ENCODE measurements at places on chromosomes 2 and 18.

DNA sequence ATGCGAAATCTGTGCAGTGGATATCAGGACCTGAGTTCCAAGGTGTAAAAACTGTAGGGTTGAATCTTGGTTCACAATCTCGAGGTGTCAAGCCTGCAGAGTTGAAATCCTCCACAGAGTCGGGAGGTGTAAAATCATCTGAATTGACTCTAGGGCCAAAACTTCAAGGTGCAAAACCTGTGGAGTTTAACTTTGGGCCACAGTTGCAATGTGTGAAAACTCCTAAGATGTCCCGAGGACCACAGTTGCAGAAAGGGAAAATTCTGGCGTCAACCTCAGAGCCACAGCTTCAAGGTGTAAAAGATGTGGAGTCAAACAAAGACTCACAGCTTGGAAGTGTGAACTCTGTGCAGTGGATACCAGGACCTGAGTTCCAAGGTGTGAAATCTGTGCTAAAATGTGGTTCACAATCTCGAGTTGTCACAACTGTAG lies 9.8 kb upstream of the ZNF512 start:
- no peak for DNase-seq

DNA sequence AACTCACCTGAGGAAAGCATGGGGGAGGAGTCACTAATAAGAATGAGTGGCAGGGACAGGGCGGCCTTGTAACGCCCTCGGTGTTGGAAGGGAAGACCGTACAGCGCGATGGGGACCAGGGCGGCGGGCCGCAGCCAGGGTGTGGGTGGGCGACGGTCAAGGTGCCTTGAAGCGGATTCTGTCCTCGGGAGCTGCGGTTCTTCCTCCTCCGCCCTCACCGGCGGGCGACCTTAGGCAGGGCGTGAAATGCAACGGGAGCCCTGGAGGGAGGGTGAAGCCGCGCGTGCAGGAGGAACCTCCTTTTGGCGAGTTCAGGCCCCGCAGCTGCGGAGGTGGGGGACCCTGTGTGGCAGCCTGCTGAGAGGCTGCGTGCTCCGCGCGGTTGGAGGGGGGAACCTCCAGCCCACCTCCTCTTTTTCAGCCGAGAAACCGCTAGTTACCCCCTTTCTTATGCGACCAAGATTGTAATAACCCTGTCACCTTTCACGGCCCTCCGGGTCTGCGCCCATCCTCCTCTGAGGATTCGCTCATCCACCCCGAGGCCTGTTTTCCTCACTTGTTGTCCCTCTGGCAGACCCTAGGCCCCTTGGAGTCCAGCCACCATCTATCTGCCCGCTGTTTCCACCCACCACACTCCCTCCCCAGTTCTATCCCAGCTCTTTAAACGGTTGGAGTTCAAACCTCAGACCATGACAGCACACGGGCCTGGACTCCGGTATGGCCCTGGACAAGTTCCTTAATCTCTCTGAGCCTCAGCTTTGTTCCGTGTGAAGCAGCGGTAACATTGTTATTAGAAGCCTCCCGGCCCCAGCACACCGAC lies 823 bp upstream of the RNU2-63P start:
- DNase-seq: no peak

- DNase-seq: no peak
Observed at GRCh38 chr2:233248999-233249398, 2.5 kb upstream of the ATG16L1 start.

DNA sequence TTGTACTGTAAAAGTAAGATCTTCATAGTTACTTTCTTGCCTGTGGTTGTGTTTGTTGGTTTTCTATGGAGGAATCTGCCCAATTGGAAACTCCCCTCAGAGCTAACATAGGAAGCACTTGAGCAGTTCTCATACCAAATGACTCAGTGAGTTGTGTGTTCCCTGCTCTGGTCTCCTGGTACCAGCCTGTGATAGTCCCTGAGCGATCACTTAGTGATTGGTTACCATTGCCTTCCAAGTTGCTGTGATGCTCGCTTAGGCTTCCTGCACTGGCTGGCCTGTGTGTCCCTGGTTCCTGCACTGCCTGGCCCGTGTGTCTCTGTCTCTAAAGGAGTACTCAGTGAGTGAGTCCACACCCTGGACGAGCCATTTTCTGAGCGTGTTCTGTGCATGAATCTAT lies 133.0 kb downstream of the MAP4K4 start:
- no peak for DNase-seq

DNA sequence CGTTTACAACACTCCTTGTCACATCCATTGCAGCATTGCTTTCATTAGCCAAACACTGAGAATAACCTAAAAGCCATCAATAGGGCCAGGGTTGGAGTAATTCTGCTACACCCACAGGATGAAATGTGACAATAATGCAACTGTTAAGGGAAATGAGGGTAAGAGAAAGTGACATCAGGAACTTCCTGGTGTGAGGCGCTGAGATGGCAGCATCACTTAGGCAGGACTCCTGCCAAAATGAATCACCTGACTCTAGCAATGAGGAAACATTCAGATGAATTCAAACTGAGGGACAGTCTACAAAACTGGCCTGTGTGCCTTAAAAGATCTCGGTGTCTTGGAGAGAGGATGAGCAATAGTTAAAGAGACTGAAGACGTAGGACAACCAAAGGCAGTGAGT lies 115.6 kb upstream of the AGAP1 start:
- DNase-seq: no peak

DNA sequence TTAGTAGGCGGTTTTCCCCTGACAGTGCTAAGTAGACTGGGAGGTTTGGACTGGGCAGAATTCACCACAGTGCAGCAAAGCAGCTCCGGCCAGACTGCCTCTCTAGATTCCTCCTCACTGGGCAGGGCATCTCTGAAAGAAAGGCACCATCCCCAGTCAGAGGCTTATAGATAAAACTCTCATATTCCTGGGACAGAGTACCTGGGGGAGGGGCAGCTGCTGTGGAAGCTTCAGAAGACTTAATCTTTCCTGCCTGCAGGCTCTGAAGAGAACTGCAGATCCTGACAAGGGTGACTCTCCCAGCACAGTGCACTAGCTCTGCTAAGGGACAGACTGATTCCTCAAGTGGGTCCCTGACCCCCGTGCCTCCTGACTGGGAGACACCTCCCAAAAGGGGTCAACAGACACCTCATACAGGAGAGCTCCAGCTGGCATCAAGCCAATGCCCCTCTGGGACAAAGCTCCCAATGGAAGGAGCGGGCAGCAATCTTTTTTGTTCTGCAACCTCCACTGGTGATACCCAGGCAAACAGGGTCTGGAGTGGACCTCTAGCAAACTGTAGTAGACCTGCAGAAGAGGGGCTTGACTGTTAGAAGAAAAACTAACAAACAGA lies 266.8 kb upstream of the CRIM1 start:
- DNase-seq: no peak

DNA sequence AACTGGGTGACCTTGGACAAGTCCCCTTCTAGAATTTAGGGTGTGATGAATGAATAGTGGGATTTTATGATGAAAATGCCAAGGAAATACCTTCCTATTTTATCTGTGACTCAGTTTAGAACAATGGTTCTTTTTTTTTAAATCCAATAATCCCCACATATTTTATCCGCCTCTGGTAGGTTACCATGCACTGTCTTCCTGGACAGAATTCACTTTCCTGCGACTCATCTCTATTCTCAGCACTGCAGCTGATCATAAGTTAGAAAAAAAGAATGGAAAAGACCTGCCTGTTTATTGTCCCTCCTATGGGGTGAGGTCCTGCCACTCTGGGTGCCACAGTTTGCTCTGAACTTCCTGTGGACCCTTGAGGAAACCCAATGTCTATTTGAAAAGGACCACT lies 73.1 kb downstream of the IRS1 start:
- DNase-seq: no peak

DNA sequence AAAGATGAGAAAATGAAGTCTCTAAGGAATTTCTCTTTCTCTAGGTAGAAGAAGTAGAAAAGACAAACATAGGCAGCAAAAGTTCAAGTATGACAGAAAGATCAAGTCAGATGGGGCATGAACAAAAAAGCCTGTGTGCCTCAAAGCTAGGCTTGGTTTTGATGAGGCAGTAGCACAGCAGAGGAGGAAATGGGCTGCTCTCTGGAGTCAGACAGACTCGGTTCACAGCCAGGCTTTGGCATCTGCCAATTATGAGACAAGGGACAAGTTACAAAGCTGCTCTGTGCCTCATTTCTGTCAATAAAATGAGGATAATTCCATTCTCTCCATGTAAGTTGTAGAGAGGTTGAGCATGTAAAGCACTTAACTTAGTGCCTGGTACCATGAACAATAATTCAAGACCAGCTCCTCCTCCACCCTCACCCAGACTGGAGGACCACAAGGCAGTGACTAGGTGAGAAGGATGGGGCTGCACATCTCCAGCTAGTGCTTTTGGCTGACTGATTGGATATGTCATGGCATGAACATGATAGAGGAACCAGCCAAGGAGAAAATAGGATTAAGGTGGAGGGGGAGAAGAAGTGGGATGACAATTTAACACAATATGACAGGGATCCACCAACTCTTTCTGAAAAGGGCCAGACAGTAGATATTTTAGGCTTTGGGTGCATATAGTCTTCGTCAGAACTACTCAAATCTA lies 84.6 kb downstream of the TMEM163 start:
- DNase-seq: no peak

DNA sequence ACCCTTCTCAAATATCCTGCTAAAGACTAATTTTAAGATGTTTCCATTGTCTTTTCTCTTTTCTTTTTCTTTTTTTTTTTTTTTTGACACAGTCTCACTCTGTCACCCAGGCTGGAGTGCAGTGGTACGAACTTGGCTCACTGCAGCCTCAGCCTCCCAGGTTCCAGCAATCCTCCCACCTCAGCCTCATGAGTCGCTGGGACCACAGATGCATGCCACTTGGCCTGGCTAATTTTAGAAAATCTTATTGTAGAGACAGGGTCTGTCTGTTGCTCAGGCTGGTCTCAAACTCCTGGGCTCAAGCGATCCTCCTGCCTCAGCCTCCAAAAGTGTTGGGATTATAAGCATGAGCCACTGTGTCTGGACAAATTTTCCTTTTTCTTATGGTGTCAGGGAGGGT lies 167.5 kb downstream of the MCFD2 start:
- no peak for DNase-seq

DNA sequence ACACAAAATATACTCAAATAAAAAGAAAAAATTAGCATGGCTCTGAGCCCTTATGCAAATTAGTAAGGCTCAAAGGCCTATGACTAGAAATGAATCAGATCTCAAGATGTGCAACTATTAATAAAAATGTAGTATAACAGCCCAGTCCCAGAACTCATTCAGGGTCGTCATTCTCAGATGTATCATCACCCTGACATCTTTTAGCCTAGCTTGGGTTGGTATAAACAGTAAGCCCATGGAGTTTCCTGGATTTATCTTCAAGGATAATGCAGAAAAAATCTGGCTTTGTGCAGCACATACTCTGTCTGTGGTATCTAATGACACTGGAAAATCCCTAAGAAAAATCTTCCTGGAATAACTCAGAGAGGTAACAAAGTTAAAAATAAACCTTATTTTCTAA lies 239.3 kb downstream of the ZNF385B start:
- no peak for DNase-seq

DNA sequence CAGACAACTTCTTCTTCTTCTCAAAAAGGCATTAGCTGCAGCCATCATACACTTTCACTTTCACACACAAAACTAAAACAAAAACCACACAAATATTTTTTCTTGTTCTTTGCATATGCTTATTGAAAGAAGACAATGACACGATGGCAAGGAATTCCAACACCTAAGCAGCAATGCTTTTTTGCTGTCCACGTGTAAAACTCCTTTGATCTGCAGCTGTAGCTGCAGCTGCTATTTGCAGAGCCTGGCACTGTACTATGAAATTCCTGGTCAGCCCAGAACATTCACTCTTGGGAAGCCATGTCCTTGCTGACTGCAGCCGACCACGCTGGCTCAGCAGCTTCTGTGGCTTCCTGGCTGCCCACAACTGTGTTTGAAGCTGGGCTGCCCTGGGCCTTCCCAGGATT lies 316.2 kb downstream of the CDH2 start:
- DNase-seq: no peak

GRCh38 chr2:233422050-233422639 lies 67.9 kb downstream of the DGKD start:
- DNase-seq: peak; percentile 83

DNA sequence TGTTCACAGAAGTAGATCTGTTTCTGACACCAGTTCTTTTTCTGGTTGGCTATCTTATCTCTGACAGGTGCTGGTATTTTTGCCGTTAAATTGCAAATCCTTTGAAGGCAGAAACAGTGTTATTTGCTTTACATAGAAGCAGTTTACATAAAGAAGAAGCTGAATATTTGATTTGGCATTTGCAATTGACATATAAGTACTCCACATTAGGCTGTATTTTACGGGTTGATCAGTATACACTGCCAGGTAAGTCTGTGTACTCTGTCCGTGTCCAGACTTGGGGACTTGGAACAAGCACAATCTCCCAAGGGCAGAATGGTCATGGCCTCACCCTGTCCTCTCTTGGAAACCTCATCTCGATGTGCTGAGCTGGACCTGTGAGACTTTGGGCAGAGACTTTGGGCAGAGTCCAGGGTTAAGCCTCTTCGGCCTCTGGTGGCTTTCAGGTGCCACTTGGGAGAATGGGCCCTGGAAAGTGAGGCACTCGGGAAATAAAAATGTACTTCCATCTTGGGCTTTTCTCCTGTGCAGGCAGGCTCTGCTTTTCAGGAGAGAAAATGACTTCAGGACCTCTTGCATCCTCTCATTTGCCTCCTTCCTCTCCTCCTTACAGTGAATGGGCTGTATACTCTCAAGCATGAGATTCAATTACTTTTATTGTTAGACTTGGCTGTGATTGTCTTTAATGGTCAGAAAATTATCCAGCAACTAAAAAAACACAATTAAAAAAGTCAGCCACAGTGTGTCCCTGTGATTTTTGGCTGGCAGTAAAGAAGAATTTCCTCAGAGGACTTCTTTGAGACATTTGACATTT lies 108.5 kb downstream of the RAPGEF4 start:
- no peak for DNase-seq

DNA sequence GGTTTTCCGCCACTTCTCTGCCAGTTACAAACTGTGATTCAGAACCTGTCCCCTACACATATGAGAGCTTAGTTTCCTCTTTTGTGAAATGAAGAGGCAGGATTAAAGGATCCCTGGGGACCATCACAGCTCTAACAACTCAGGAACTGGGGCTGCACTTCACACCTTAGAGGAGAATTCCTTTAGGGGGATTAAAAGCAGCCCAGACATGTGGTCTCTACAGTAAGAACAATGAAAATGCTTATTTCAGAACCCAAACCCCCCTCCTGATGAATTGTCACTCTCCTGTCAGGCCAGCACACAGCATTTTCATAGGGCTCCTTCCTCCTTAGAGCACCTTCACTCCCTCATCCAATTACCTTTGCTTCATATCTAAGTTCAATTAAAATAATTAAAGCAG lies 101.5 kb upstream of the NEDD4L start:
- DNase-seq: no peak

DNA sequence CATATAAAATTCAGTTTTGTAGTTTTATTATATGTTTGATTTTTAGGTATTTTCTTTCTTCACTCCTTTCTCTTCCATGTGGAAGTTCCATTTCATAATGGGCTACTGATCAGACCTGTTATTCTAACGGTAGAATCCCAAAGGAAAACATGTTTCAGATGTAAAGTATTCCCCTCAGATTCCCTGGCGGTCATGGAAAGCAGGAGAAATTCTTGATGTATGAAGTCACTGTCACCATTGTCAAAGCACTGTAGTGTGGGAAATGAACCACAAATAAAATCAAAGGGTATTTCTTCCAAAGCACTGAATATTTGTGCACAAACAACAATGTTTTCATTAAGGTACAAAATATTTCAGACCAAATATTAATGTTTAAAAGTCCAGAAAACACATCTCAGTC lies 237.3 kb upstream of the KLHL14 start:
- DNase-seq: no peak

- no peak for DNase-seq
Observed at GRCh38 chr2:28346587-28346986, 46.1 kb upstream of the FOSL2 start.

All from OCI-LY7 (cell line).